ENCODE measurements at places on chromosomes 2 and 18.

DNA sequence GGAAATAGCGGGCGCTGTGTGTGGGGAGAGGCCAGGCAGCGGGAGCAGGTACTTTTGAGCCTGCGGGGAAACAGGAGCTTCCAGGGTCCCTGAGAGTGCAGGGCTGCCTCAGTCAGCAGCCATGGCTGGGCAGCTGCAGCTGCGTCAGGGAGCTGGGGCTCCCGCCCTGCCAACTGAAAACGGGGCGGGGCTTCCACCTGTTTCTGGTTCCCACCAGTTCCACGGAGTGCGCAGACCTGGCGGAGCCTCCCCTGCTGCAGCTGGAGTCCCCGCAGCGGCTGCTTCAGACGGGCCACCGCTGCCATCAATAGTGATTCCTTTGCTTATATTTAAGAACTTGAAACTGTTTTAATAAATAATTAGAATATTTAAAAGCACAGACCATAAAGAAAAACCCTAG lies 30.6 kb upstream of the RPRM start:
- DNase-seq = no peak

DNA sequence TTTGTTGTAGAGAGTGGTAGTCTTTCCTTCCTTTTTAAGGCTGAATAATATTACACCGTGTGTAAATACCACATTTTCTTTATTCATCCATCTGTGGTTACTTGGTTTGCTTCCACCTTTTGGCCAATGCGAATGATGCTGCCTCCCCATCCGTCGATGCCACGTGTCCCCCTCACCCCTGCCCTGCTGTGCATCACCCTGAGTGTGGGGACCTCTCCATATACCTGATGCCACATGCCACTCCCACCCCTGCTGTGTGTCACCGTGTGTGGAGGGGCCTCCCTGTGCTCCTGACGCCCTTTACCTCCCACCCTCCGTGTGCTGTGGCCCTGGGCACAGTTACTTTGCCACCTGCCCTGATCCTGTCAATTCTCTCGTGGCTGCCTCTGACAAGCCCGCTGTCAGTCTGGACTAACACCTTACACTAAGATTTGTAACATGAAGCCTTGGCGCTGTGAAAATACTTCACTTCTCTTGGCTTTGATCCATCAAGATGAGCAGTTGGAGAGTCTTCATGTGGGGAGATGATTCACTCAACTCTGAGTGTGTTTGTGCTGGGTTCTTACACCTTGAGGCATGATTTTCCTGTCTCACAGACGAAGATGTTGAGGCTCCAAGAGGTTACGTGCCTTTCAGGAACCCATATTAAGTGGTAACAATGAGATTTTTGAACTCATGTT lies 234.0 kb downstream of the ZNF407 start:
- DNase-seq = no peak

DNA sequence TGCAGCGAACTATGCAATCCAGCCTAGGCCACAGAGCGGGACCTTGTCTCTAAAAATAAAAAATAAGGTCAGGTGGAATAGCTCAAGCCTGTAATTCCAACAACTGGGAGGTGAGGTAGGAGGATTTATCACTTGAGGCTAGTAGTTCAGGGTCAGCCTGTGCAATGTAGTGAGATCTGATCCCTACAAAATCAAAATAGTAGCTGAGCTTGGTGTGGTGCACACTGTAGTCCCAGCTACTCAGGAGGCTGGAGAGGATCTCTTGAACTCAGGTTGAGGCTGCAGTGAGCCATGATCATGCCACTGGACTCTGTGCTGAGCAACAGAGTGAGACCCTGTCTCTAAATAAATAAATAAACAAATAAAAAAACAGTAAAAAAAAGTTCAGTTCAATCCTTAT lies 5.7 kb downstream of the MBD5 start:
- DNase-seq = no peak

- DNase-seq = no peak
These were observed 265.5 kb downstream of the PTH2R start for GRCh38 chr2:208671886-208672680.

DNA sequence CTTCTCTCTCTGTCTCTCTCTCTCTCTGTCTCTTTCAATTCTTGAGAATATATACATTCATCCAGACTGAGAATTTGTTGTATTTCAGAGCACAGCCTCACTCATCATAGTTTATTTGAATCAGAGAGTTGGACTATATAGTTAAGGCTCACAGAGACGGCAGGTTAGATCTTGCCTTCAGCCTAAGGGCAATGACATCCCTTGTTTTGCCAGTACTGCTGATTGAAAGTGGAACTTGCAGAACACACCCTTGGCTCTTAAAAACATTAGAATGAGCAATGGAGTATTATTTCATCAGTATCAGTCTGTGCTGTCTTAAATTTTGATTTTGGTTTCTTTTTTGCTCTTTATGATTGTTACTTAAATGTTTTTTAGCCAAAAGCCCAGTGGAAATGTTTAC lies 62.0 kb upstream of the DSG1 start:
- no peak for DNase-seq

DNA sequence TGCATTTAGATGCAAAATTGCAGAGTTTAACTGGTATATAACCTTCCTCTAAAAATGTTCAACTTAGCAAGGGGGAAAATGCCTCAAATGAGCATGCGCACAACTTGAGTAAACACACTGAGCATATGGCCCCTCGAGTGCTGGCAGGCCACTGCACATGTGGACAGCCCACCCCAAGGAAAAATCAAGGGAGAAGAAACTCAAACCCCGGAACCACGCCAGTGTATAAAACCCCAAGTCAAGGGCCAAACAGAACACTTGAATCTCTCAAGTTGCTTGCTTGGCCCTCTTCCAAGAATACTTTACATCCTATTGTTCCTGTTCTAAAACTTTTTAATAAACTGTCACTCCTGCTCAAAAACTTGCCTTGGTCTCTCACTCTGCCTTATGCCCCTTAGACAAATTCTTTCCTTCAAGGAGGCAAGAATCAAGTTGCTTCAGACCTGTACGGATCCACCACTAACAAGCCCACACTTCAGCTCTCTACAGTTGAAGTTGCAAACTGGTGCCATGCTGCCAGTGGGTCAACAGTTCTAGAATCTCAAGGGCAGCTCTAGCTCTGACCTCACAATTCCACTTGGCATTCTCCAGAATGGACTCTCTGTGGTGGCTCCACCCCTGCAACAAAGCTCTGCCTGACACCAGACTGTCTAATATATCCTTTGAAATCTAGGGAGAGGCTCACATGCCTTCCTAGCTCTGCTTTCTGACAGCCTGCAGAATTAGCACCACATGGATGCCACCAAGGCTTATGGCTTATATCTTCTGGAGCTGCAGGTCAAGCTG lies 38.9 kb downstream of the HIBCH start:
- no peak for DNase-seq

DNA sequence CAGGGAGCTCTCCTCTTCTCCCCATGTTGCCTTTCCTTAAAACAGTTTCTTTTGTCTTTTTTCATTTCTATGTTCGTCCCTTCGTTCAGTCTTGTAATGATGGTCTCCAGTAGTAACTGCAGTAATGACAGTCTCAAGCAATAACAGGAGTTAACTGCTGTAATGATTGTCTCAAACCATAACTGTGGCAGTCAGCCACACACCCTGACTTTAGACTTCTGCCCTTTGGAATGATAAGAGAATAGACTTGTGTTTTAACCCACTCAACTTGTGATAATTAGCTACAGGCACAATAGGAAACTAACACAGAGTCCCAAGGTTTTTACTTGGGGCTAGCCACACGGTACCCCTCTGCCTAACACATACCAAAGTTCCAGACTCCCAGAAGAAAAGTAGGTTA lies 12.1 kb downstream of the TMEM131 start:
- DNase-seq = no peak

- DNase-seq = peak; percentile 35
These were observed 452.6 kb upstream of the PKDCC start for GRCh38 chr2:41595240-41595639.

GRCh38 chr2:232447638-232448303 lies 8.2 kb upstream of the ALPI start:
- DNase-seq = no peak

GRCh38 chr2:233691443-233692433 lies 952 bp upstream of the UGT1A6 start:
- no peak for DNase-seq

- no peak for DNase-seq
These were observed 138.5 kb upstream of the CDH20 start for GRCh38 chr18:61194726-61195125.

DNA sequence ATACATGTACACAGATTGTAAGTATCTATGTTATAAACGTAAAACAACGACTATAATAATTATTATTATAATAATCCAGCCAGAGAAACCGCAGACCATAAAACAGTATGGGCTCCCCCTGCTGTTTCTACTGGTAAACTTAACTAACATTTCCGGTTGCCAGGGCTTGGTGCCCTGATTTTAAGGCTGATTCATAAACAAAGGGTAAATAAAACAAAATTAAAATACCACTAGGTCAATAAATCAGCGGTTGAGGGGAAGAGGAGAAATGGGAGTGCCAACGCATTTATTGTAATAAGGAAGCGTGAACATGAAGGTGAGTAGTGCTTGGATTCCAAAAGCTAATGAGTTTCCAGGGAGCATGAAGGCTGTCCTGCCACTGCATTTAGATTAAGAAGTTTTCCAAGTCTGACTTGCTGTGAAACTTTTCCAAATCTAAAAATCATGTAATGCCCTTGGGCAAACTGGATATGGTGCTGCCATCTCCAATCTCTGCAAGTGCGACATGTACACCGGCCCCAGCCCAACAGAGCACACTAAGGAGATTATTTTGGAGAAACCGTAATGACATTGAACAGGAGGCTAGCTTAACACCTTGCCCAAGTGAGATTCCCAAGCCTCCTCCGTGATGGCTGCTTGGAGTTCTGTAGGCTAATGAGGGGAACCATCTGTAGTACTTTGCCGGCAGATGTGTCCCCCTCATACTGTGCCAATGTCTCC lies 50.7 kb upstream of the HNRNPA3 start:
- DNase-seq = no peak

DNA sequence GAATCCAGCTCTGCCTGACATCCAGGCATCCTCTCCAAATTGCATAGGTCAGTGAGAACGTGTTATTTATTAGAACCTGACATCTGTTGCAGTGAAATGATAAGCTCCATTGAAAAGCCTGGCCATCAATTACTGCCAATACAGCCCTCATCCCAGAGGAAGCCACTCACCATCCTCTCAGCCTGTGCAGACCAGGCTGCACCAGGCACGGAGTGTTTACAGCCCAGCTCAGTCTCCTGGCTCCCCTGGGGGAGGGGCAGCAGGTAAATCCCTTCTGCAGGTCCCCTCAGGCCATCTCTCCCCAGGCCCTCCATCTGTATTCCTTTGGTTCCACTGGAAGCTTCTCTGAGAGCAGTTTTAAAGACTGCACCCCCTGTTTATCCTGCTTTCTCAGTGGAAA lies 82.6 kb upstream of the FOSL2 start:
- no peak for DNase-seq

DNA sequence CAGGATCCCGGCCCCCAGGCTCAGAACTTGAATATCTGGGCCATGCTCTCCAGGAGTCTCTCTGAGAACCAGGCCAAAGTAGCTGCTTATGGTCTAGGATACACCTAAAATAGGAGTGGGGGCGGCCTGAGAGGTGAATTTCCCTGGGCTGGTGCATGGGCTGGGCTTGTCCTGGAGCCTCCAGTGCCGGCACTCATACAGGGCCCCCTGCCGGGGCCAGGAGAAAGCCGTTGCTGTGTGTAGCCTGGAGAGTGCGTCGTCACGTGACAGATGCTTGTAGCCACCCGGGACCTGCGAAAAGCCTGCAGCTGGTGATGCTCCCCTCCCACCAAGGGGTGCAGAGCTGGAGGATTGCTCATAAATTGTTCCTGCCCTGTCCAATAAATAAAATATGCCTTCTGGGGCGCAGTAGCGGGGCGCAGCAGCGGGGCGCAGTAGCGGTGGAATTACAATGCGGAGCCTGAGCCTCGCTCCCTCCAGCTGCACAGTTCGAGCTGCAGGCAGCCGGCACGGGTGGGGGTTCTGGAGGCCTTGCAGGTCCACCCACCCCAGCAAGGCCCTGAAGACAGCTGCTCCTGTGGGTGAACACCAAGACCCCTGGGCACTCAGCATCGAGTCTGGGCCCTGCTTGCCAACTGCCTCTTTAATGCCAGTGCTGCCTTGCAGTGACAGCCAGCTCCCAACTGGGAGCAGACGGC lies 289.9 kb downstream of the NDUFA10 start:
- no peak for DNase-seq

DNA sequence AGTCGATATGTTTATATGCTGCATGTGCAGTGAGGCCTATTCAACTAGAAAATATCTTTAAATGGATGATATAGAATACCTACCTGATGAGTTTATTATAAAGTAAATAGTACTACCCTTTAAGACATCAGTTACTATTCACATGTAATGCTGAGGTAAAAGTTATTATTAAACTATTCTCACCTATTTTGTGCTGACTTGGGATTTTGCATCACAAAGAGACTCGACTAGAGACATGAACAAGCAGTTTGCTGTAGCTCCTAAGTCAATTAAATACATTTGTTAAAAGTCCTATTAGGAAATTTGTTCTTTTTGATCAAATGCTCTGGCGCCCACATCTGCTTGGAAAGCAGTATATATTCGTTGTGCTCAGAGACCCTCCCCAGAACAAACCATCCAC lies 164.1 kb downstream of the CCDC85A start:
- DNase-seq = no peak

DNA sequence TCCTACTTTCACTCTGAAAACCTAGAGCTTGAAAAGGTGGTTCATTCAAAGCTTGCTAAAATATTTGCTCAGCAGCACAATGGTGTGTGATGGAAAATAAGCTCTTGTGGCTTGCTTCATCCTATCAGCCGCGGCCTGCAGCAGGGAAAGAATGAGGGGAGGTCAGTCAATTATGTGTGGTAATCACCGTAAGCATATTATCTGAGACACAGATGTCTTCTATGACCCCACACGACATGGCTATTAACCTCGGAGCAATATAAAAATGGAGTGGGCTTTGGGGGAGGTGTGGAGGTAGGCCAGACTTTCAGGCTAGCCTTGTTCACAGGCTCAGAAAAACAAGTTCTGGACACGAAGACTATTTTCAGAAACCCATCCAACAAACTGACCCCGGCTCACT lies 98.4 kb upstream of the SIX3 start:
- DNase-seq = no peak

GRCh38 chr2:319059-319600 lies 31.2 kb upstream of the ALKAL2 start:
- no peak for DNase-seq

Data from COLO829 (cell line).